ENCODE measurements at places on chromosomes 7 and 10.

GRCh38 chr7:16368885-16369284 lies 52.5 kb downstream of the CRPPA start:
- DNase-seq: no peak

DNA sequence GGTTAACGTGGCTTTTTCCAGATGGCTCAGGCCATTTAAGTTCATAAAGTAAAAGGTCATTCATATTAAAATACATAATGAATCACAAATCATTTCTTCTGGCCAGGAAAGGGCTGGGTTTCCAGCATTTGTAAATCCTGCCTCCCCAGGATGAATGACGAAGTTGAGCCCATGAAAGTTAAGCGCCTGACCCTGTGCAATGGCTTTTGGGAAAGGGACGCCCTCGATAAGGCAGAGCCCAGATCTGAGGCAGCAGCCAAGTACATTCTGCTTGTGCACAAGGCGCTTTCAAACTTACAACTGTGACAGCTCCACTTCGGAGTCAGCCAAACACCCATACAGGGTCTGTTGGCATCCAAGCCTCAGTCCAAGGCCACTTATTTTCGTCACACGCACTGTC lies 2.8 kb downstream of the GIMAP6 start:
- DNase-seq: no peak

GRCh38 chr10:62554632-62555199 lies 180.5 kb downstream of the ZNF365 start:
- no peak for DNase-seq

GRCh38 chr7:148303295-148304082 lies 287.1 kb upstream of the C7orf33 start:
- no peak for DNase-seq

DNA sequence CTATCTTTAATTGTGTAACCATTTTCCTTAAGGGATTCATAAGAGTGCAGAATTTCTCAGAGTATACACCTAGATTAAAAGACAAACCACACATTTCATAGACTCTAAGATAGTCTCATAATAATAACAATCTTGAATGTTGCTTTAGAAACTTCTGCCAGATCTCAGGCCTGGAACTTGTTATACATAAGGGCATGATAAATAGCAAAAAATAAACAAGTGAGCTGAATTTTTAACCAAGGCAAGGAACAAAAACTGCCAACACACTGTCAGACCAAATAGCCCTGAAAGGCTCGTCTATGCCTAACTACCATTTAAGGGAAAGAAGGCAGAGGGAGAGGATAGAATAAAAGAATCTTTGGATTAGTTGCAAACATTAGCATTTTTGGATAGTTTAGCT lies 65.8 kb upstream of the SEMA3C start:
- DNase-seq: no peak

GRCh38 chr10:133159611-133159949 lies 439 bp upstream of the KNDC1 start:
- DNase-seq: no peak

GRCh38 chr10:24303522-24304310 lies 94.8 kb downstream of the KIAA1217 start:
- DNase-seq: no peak

GRCh38 chr10:19500959-19501358 lies 315.3 kb upstream of the PLXDC2 start:
- DNase-seq: no peak

DNA sequence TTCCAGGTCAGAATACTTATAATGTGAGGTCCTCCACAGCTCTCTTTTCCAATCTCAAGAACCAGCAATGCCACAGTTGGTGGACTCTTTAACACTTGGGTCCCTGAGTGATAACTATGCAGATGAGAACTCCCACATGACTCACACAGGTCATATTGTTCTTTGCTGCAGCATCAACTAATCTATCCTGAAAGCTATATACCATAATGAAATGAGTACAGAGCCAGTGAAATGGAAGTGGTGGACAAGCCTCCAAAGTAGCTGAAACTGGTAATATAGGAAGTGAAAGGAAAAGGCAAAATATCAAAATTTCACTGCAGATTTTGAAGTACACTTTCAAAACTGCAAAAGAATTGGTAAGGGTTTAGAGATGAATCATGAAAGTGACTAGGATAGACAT lies 45.6 kb downstream of the SORCS1 start:
- DNase-seq: no peak

- no peak for DNase-seq
Measured at GRCh38 chr7:149655784-149656183, 117.6 kb downstream of the ZNF467 start.
